DMS 273 treated with DMSO at 0.1 percent for 48 hours (cell line): ENCODE measurements at places on chromosomes 16 and 17.
A peak's percentile ranks its signal among the peaks of the same experiment; 100 is the strongest.

DNA sequence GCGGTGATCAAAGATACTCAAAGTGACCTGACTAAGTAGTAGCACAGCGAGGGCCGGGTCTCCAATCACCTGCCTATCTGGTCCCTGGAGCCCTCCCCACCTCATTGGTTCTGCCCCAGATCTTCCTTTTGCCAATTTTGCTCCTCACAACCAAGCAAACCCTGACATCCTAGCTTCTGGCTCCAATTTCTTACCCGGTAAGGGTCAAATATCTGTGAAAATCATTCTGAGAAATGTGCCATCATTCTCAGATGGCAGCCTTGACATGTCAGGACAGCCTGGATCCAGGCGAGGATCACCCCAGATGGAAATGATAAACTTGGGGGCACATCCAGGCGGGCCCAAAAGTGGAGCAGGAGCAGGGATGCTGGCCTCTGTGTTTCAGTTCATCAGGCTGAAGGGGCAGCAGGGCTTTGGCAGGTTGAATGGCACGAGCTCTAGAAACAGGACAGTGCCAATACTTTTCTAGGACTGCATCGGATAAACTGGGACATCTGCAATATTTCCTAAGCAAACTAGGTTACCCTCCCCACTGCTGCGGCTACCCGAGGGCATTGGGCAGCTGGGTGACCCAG, 83.9 kb downstream of the SHISA6 start:
- no peak for DNase-seq

DNA sequence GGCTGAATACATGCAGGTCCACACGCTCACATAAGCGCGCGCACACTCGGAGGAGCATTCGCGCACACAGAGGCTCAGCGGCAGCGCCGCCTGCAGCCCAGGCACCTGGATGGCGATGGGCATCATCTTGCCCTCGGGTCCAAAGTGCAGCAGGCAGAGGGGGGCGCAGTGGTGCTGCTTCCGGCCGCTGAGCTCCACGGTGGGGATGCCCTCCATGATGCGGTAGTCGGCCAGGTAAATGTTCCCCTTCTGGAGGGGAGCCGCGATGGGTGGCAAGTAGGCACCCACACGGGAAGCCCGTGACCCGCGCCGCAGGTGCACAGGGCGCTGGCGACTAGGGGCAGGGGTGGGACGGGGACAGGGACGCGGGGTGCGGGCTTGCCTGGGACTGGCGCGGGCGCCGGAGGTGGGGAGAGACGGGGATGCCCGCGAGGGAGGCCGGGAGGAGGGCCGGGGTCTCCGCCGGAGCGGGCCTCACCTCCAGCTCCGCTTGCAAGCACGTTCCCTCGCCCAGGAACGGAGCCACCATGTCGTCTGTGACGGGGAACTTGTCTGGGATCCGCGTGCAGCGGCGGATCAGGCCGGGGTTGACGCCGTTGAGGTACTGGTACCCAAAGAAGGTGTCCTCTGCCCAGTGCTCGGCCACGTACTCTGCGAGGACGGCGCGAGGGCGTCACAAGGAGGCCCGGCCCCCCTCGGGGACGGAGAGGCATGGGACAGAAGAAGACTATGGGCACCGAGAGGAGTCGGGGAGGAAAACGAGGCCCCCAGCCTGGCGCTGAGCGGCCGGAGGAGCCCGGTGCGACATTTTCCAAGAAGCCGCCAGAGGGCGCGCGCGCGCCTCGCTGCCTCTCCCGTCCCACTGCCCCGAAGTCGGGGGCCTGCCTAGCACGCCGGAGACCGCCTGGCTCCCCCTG, 8.0 kb downstream of the ALOX12B start:
- peak; percentile 51 for DNase-seq

DNA sequence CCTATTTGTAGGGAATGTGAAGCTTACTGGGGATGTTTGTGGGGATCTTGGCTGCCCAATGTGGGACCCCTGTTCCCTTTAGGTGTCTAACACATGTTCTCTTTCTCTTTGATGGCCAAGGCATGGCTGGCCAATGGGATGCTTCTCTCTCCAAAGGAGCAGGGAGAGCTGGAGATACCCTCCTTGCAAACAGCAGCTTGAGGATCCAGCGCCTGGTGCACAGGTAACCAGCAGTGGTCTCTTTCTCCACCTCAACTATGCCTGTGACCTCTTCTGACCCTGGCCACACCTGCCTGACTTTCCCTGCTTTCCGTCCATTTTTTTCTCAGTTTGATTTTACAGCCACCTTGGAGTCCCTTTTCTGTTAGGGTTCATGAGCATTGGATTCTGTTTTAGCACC, 16.8 kb upstream of the NKD1 start:
- no peak for DNase-seq

- DNase-seq: no peak
Measured at GRCh38 chr17:49565948-49566491, 9.7 kb upstream of the NXPH3 start.

DNA sequence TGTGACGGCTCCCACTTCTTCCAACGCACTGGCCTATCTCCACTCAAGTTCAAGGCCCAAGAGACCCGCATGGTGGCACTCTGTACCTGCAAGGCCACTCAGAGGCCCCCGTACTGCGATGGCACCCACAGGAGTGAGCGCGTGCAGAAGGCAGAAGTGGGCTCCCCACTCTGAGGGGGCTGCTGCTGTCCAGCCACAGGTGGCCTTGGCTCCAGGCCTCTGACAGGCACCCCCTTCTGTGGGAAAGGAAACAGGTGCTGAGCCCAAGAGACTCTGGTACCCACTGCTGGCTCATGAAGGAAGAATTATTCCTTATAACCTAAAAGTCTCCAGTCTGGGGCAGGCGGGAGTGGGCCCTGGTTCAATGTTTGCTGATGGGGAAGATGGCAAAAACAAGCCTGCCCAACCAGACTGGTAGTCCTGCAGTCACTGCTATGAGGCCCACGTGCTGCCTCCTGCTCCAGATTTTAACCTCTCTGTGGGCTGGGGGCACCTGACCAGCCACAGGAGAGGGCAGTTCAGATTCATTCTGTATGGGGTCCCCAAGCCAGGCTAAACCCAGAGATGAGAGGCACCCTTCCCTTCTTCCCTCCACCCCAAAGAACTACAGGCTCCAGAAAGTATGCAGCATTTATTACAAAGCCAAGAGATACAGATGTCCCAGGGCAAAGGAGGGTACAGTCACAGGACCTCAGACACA, 3.3 kb downstream of the CISD3 start:
- DNase-seq: no peak

DNA sequence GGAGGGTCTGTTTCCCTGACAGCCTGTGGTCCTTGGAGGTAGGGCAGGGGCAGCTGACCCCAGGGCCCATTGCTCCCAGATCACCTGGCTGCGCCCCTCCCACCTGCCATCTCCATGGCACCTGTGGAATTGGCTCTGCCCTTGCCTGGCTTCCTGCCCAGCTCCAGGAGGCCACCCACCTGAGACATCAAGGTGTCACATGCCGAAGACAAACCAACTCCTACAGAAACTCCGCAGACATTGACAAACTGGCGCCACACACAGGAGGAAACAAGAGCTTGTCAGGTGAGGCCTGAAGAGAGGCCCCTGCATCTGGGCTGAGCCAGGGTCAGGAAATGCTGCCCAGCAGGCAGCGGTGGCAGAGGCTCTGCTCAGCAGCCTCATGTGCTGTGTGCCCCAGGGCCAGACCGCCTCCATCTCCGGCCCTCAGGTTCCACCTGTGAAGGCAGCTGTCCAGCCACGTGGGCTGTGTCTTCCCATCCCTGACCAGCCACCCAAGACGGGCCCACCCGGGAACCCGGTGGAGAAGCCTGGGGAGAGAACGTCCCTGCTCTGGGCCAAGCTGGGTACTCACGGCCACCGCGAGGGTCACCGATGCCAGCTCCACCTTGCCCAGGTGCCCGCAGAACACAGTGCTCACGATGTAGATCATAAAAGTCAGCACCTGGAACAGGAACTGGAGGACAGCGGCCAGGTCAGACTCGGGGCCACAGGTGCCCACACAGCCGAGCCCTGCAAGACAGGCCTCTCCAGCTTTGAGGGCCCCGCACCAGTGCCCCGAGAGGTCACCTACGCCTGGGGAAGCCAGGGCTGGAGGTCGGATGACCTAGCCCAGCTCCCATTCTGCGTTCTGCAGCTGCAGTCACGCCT, 1.6 kb downstream of the SLC47A2 start:
- DNase-seq: no peak
